ENCODE measurements at places on chromosomes 6 and 20.

DNA sequence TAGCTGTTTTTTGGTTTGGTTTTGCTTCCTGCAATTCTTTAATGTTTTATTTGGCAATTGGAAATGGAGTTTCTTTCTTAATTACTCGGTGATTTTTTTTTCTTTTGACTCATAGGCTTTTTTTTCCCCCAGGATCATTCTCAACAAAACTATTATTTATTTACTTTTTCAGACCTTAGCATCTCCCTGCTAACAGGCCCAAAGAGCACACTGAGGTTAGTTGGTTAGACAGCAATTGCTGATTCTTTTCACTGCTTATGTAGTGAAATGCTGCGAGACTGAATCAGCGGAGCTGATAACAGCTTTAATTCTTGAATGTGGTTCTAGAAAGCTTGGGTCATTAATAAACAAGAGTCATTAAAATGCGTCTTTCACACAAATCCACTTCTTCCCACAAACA, 79.1 kb upstream of the ZFP64 start:
- DNase-seq: no peak

- DNase-seq: no peak
Observed at GRCh38 chr20:16485401-16485800, 87.8 kb downstream of the KIF16B start.

- DNase-seq: no peak
Observed at GRCh38 chr20:53079828-53080686, 107.9 kb downstream of the TSHZ2 start.

DNA sequence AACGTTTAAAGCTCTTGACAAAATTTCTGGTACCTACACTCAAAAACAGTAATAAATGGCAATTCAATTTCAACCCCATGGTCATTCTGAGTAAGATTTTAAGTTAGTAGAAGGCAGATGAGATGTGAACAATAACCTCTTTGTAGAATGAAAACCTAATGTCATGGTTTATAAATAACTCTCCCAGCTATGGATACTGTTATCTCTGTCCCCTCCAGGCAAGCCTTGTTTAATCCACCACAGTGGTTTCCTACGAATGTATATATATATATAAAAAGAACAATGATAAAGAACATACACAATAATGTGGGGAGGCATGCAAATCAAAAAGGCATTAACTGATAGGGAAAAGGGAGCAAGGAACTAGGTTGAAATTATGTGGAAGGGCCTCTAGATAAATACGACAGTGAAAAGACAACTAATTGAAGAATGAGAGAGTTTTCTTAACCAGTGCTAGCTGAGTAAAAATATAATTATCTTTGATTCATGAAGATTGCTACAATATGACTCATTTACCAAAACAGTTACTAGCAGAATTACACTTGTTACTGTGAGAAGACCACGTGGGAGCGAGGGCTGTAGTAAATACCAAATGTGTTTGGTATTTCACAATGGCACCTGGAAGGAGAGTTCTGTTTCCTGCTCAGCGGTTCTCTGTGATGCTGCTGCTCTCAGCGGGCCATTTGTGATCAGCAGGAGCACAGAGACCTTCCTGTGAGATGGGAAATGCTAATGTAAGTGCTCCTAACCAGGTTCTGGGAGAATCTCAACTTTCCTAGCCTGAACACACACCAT, 173.7 kb downstream of the MBOAT1 start:
- DNase-seq: no peak

DNA sequence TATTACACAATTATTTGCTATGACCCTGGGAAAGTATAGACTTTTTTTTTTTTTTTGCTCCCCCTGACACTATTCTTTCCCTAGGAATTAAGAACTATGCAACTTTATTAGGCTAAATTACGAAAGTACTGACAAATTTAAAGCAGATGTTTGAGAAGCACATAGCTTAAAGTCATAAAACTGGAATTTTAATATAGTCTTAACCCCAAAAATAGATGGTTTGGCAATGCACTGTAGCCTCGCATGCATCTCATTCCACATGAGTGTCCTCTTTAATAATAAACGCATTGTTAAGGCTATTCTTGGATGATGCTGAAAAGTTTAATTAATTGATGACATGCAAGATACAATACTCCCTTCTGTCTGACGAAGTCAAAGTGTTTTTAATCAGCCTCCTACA, 49.3 kb downstream of the TBC1D7 start:
- no peak for DNase-seq

GRCh38 chr6:121961619-121962125, 437.8 kb upstream of the HSF2 start:
- DNase-seq: no peak

DNA sequence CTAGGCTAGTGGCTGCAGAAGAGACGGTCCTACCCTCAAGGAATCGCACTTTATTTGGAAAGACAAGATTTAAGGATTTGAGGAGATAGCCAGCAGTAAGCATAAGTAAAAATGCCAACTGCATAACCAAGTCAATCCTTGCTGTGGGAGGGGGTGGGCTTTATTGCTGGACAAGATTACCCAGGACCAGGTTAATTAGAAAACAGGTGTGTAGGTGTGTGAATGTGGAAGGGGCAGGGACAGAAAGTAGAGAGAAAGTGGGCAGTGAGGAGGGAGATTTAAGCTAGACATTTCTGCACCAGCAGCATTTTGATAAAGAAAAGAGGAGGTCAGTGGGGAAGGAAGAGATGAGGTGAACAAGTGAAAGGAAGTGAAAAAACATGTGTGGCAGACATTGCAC, 89.7 kb upstream of the OGFRL1 start:
- no peak for DNase-seq

DNA sequence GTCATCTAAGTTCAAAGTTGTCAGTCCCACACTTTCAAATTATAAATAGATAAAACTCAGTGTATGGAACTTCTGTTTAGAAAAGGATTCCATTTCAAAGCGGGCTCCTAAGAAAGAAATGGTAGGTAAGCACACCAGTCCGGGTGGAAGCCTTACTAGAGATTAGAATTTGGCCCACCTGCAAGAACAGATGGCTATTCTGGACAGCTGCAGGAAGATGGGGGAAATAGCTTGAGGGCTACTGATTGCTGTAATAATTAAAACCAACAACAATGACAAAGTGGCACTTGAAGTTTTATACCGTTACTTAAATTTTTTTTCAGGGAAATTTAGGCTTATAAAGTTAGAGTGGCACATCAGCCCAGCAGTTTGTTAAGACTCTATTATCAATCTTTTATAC, 83.3 kb downstream of the HIVEP2 start:
- DNase-seq: no peak

DNA sequence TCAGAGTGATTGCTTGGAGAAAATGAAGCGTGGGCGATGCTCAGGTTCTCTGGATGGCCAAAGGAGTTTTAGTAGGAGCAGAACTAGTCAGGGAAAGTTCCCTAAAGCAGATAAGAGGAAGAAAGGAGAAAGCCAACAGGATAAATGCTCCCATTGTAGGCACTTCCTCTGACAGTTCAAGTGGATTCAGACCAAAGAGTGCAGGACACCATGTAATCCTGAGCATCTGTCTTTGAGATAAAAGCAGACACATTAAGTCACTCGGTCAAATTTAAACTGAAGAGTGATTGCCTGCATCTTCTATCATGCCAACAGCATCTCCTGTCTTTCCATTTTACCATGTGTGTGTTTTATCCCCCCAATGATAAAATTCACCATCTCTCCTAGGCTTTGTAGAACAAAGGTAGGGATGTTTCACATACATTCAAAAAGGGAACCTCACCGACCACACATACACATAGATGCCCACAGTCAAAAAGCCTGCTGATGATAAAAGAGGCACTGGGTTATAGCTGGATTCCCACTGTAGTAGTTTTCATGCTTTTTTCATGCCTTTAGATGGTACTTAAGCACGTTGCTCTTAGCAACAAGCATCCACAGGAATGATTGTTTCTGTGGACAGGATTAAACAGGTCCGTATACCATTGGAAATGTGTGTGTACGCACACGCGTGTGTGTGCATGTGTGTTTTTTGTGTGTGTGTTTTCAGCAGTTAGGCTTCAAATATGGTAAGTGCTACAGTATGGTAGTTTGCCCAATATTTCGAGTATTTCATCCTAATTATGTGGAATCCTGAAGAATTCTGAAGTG, 7.0 kb downstream of the GRIK2 start:
- no peak for DNase-seq

GRCh38 chr6:144797881-144798589, 512.9 kb downstream of the UTRN start:
- no peak for DNase-seq

GRCh38 chr6:37537548-37537947, 37.9 kb upstream of the CCDC167 start:
- no peak for DNase-seq

DNA sequence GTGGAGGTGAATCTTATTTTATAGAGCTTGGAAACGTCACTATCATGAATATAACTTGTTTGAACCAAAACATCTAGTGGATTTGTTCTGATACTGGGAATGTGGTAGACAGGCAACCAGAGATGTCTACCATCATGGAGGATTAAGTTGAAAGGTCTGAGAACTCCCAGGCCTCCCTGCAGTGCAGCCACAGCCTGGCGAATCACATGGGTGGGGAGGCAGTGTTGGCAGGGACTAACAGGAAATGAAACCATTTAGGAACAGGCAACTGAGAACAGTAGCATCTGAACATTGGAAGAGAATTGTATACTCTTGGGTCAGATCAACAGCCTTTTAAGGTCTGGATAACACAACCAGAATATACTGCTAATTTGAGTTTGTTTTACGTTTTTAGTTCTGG, 22.3 kb upstream of the CEP162 start:
- no peak for DNase-seq

GRCh38 chr6:139308936-139309603, 17.3 kb upstream of the TXLNB start:
- DNase-seq: no peak

DNA sequence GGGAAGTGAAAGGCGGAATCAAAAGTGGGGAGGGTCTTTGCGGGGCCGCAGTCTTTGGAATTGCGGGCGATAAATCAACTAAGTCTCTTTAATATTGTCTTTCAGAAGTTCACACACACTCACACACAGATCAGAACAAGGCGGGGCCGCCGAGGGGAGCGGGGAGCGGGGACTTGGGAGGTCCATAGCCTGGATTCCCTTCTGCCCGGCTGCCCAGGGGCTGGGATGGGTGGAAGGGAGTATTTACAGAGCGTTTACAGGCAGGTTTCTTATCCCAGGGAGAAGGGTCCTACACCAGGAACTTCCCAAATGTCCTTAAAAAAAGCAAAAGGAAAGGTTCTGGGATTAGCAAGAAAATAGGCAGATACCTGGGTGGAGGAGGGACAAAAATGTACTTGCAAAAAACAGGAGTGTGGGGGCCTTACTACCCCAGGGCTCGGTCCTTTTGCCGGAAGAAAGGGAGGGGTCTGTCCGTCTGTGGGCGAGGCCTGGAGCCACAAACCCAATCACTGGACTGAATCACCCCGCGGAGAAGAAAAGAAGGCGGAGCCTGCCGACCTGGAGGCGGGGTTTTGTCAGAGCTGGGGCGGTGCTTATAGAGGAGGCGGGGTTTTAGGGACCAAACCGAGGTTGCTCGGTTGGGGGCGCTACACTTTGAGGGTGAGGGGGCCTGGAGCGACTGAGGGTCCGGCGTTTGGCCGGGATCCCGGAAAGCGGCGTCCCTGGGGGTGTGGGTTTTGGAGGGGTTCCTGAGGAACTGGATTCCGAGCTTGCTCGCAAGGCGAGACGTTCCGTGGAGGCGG, 3.2 kb downstream of the PRRT1 start:
- DNase-seq: peak; percentile 58

DNA sequence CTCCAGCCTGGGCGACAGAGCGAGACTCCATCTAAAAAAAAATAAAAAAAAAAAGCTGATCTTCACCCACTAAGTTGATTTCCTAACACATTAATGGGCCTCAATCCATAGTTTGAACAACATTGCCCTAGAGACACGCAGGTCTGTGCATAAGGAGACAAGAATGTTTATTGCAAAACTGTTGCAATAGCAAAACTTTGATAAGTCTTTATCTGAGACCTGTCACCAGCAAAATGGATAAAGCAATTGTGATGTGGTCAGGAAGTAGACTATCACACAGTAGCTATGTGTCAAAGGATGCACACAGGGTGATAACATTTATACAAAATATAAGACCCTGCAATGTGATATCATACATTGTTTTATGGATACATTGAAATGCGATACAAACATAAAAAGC, 4.2 kb upstream of the ITPR3 start:
- no peak for DNase-seq

DNA sequence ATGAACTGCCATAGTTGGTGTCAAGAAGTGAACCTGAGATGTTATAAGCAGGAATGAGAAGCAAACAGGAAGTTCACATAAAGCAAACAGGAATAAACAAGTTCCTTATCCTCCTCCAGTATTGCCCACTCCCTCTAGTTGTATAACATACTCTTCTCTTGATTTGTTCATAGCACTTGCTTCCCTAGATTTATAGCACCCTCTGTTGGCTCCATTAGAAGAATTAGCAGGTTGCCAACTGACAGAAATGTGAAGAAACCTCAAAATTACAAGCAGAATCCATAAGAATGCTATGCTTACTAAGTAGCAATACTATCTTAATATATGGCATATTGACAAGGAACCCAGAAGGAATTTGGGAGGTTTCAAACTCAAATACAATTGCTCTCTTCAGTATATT, 195.4 kb downstream of the TBX18 start:
- no peak for DNase-seq

DNA sequence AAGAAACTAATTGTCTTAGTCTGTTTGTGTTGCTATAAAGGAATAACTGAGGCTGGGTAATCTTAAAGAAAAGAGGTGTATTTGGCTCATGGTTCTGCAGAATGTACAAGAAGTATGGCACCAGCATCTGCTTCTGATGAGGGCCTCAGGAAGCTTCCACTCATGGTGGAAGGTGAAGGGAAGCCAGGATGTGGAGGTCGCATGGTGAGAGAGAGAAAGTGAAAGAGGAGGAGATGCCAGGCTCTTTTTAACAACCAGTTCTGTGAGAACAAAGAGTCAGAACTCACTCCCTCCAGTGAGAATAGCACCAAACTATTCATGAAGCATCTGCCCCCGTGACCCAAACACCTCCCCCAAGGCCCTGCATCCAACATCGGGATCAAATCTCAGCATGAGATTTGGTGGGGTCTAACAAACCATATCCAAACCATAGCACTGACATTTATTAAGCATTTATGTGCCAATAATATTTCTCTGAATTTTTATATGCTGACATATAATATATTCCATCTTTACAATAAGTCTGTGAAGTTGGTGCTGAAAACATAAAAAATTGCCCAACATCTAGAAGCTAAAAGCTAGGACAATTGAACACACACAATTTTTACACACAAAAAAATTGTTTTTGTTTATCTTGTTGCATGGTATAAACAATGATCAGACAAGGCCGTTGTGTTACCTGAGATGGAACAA, 29.2 kb upstream of the BTN3A2 start:
- no peak for DNase-seq

DNA sequence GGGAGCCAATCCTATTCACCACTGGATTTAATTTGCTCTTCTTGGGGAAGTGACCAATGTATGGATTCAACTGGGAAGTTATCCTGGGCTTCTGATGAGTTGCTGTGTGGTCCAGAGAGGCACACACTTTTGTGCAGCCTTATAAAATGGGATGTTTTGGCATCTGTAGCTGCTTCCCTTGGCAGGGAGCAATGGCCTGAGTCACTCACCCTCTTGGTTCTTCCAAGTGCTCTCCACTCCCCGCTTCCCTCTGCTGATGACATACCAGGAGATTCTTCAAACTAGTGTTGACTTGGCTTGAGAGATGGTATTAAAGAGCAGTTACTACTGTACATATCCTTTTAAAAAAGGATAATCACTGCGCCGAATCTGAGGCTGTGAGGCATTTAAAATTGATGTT, 105.8 kb downstream of the JARID2 start:
- no peak for DNase-seq
